Stimulated activated CD8-positive, alpha-beta memory T cell treated with anti-CD3 and anti-CD28 coated beads, Interleukin-2, amount 100 ng/mL, for 1 hour (primary cell): ENCODE measurements at places on chromosomes 5 and 9.

- DNase-seq = no peak
Observed at GRCh38 chr5:95715799-95716461, 15.2 kb upstream of the RHOBTB3 start.

GRCh38 chr9:33956544-33956943 is 92.1 kb downstream of the UBAP2 start:
- DNase-seq = no peak

DNA sequence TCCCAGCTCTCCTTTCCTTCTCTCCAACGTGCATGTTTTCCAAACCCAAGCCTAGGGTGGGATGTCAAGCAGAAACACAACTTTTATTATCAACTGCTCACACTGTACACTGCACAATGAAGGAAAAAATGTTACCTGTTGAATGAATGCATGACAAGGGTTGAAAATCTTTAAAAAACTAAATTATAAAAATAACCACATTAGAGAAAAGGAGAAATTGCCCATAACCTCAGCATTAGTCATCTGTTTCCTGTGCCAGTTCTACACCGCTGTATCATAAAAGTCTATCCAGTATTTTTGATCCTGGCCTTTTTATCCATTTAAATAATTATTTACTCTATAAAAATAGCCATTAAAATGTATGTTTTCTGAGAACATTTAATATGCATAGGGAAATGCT is 101.1 kb downstream of the APBA1 start:
- no peak for DNase-seq

GRCh38 chr9:129323999-129324553 is 146.0 kb upstream of the IER5L start:
- no peak for DNase-seq

DNA sequence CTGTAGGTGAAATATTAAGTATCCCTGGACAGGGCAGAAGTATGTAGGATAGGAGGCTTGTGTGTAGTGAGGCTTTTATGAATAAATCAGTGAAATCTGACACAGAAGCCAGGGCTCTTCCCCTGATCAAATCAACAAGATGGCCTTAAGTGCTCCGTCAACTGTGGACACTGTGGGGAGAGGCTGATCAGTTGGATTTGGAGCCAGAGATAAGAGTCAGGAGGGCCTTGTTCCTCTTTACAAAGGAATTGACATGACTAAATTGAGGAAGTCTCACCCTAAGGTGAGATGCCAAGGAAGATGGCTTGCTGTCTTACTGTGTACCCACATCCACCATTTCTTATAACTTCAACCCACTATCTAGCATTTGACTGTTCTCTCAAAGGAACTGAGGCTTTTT is 91.6 kb upstream of the PRRC1 start:
- no peak for DNase-seq

DNA sequence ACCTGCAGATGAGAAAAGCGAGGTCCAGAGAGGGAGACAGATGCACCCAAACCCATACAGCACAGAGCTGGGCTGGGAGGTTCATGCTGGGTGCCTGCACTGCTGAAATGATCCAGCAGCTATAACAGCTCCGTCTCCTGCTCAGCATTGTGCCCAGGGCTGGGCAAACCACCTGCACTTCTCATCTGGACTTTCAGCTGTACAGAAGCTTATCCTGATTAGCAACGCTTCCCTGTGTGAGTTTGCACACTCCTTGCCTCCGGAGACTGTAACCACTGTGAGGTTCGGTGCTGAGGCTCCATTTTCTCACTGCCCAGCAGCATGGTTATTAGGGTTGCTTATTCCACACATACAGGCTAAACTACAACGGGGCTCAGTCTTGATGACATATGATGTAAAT is 326.1 kb downstream of the ASTN2 start:
- no peak for DNase-seq

- DNase-seq = no peak
Observed at GRCh38 chr9:91443321-91443993, 19.8 kb upstream of the NFIL3 start.

DNA sequence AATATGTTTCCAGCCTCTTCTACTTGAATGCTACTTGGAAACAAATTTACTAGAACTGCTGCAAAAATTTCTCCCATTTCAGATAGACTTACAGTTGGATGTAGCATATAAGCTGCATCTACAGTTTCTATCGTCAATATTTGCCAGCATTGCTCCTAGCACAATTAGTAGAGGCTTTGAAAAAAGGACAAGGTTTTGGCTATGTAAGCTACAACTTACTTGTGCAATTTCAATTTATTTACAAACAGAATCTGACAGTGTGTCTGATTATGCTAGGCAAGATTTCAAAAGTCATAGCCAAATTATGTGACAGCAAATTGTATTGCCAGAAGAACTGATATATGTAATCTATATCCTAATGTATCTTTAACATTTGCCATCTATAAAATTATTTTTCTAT is 628.4 kb upstream of the FAM174A start:
- DNase-seq = no peak

DNA sequence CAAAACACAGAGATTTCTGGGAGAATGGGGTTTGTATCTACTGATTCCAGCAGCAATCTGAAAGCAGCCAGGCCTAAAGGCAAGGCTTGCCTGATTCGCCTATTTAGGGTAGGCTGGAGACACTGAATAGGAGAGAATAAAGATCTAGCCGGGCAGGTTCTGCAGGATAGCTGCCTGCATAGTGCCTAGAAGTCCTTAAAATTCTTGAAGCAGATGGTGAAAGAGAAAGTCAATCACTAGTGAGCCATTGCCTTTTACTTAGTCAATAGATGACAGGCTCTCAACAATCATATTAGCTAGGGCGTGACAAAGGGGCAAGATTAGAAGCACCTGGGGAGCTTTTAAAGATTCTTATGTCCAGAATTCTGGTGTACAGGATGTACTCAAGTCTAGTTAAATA is 522.7 kb downstream of the HTR1A start:
- no peak for DNase-seq

DNA sequence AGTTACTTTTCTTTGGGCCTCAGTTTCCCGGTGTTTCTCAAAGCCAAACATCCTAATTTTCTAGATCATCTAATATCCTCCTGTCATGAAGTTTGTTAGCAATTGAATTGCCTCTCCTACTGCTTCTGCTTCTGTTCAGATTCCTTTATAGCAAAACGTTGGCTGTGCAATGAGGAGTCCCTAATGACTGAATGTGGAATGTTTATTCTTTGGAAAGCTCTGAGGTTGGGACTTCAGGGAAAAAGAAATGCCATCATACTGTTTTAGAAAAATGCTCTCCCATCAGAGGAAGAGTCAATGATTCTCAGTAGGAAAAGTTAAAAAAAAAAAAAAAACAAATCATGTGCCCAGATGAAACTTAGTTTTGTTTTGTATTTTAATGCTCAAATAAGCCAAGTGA is 268.7 kb upstream of the PAPPA start:
- DNase-seq = no peak

DNA sequence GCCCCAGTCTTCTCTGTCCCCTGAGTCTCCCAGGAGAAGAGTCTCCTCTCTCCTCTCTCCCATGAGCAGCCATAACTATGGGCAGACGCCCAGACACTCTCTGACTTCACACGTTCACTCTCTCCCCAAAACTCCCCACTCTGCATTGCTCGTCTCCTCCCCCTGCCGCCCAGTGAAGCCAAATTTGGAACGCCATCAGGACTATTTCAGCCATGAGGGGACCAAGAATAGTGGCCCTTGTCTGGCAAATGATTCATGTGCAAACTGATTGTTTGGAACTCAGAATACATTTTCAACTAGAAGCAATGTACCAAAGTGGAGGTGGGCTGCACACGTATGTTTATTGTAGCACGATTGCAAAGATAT is 20.9 kb downstream of the CMBL start:
- DNase-seq = no peak

- DNase-seq = no peak
Observed at GRCh38 chr9:129682381-129682780, 16.9 kb downstream of the PRRX2 start.

GRCh38 chr5:10124287-10124686 is 125.4 kb downstream of the ATPSCKMT start:
- no peak for DNase-seq

GRCh38 chr9:84668196-84669012 is 1.1 kb upstream of the NTRK2 start:
- no peak for DNase-seq

- DNase-seq = no peak
Observed at GRCh38 chr5:10663489-10664179, 97.4 kb downstream of the DAP start.

- no peak for DNase-seq
Observed at GRCh38 chr9:281741-282645, 67.3 kb downstream of the DOCK8 start.

GRCh38 chr5:126998201-126998631 is 32.1 kb downstream of the MARCHF3 start:
- no peak for DNase-seq

DNA sequence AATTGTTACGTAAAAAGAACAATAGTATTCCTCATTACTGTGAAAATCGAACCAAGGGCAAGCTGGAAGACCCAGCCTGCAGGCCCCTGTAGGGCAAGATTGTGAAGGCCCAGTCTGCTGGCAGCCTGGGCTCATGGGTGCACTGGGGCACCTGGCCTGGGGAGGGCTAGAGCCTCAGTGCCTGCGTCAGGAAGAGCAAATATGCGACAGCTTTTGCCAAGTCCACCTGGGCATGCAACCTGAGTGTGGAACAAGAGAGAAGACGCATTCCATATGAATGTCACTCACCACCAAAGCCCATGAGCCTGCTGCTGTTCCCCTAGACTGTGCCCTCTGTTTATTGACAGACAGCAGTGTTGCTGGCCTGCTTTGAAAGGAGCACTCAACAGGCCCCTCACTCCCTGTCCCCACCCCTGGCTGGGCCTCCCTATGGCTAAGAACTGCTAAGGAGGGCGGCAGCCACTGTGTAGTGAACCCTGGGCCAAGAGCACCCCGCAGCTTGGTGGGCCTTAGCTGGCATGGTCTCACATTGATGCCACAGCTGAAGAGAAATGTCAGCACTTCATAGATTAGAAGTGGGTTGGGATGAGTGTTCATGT is 28.2 kb downstream of the PSD2 start:
- DNase-seq = no peak

GRCh38 chr5:17190242-17190778 is 27.1 kb upstream of the BASP1 start:
- DNase-seq = no peak

DNA sequence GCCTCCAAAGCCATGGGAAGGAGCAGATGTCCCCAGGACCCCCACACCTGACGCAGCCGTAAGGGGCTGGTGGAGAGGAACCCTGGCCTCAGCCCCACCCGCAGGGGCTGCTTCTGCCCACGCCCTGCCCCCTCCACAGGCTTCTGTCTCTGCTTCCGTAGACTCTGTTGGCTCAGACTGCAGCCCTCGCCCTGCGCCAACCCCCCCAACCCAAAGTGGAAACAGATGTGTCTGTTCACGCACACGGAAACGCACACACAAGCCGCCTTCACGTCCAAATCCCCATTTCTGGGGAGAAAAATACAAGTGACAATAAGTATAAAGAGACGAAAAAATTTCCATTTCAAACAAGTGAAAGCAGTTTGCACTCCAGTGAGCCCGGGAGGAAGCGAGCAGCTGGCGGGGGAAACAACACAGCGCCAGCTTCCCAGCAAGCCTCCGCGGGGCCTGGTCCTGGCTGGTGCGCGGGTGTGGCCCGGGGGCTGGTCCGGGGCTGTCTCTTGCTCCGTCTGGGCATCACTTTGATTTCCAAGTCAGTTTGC is 32.6 kb upstream of the RXRA start:
- DNase-seq = no peak

- DNase-seq = no peak
Observed at GRCh38 chr9:85230081-85230480, 511.7 kb downstream of the AGTPBP1 start.

- no peak for DNase-seq
Observed at GRCh38 chr5:51712201-51712600, 329.0 kb downstream of the ISL1 start.

GRCh38 chr5:8943301-8943700 is 602.6 kb downstream of the SEMA5A start:
- DNase-seq = no peak

- DNase-seq = no peak
Observed at GRCh38 chr5:90518661-90519060, 10.7 kb downstream of the LYSMD3 start.

DNA sequence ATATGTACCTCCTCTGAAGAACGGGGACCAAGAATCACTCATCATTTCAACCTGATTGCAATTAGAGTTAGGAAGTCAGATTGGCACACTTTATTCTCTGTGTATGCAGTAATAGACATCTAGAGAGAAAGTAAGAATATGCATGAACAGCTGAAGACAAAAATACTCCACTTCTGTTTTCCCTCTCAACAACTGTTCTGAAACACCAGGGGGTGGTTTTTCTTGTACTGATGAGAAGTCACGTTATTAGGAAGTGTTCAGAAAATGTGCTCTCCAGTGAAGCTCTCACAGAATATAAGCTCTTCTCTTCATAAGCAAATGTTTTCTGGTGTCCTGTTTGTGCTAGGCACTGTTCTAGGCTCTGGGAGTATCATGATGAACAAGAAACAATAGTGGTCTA is 531.7 kb upstream of the C9orf72 start:
- no peak for DNase-seq

GRCh38 chr5:154446195-154447088 is 645 bp downstream of the SAP30L start:
- DNase-seq = no peak

- DNase-seq = no peak
Observed at GRCh38 chr9:124045076-124045829, 33.7 kb downstream of the LHX2 start.

- no peak for DNase-seq
Observed at GRCh38 chr9:72415163-72415562, 50.2 kb upstream of the ZFAND5 start.

- DNase-seq = no peak
Observed at GRCh38 chr5:154593796-154594195, 115.8 kb upstream of the HAND1 start.

- DNase-seq = no peak
Observed at GRCh38 chr9:107397076-107398044, 92.2 kb downstream of the KLF4 start.

GRCh38 chr5:139687656-139688055 is 39.5 kb downstream of the CXXC5 start:
- DNase-seq = no peak

DNA sequence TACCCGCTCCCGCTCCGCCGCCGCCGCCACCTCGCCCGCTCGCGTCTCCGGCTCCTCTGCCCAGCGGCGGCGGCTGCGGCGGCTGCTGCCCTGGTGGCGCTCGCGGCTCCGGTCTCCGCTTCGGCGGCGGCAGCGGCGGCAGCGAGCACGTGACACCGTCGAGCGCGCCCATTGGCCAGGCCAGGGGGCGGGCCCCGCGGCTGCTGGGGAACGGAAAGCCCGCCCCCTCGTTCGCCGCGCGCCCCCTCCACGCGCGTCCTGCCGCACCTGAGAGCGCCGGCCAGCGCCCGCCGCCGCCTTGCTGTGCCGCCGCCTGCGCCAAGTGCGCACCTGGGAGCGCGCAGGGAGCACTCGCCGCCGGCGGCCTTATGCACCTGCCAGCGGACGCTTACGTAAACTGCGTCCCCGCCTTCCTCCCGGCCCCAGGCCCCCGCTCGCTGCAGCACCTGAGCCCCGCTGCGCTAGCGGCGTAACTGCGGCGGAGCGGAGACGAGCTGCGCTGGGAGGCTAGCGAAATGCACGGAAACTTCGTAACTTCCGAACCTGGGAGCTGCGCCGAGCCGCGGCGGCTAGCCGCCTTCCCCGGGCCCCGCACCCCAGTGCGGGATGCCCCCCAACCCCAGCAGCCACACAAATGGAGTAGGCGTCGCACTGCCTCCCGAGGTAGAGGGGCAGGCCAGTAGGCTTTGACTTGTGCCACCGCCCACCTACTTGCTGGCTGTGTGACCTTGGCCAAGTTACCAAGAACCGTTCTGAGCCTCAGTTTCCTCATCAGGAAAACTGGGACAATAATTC is at the start of gene STRBP:
TSS of gene STRBP (minus strand) at position 122 of the 795 bp plus-strand sequence. CDS start 84,452 bp downstream, outside the sequence.
- DNase-seq = peak; percentile 88
